HS-27A (cell line): ENCODE measurements at places on chromosomes 2 and 18.
A peak's percentile ranks its signal among the peaks of the same experiment; 100 is the strongest.

GRCh38 chr2:214543386-214543955, 132.6 kb downstream of the VWC2L start:
- DNase-seq, result peak; percentile 26

DNA sequence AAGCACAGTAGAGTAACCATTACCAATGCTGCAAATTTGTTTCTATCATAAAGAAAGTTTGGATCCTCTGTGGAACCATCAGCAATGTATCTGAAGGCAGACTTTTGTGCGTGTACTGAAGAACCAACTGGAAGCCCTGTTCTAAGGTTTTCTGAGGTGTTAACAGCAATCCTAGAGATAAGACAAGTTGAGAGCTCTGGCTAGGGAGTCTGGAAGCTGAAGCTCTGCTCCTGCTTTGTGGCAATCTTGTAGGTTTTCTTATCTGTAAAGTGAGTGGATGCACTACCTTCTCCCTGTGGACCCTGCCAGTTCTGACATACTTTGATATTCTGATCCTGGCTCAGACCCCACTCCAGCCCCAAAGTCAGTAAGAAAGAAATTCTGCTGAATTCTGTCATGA, 171.2 kb upstream of the SLC14A2 start:
- DNase-seq, result no peak

- no peak for DNase-seq
Measured at GRCh38 chr2:28510184-28510583, 14.3 kb downstream of the PLB1 start.

- peak; percentile 5 for DNase-seq
Measured at GRCh38 chr18:36899289-36899688, 70.4 kb downstream of the KIAA1328 start.

DNA sequence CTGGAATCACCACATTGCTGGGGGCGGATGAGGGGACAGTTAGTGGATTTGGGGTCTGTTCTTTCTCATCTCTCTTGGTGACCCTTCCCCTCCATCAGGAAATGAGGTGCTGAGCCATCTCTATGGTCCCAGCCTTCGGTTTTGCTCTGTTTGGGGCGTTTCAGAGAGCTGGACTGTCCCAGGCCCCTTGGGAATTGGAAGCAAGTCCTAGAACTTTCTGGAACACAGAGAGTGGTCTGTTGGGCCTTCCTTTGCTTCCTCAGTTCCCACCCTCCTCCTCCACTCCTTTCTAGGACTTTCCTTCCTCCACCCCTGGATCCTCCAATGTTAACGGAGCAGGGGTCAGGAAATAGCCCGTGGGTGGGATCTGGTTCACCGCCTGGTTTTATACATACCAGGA, 17.0 kb downstream of the RRM2 start:
- DNase-seq, result no peak

DNA sequence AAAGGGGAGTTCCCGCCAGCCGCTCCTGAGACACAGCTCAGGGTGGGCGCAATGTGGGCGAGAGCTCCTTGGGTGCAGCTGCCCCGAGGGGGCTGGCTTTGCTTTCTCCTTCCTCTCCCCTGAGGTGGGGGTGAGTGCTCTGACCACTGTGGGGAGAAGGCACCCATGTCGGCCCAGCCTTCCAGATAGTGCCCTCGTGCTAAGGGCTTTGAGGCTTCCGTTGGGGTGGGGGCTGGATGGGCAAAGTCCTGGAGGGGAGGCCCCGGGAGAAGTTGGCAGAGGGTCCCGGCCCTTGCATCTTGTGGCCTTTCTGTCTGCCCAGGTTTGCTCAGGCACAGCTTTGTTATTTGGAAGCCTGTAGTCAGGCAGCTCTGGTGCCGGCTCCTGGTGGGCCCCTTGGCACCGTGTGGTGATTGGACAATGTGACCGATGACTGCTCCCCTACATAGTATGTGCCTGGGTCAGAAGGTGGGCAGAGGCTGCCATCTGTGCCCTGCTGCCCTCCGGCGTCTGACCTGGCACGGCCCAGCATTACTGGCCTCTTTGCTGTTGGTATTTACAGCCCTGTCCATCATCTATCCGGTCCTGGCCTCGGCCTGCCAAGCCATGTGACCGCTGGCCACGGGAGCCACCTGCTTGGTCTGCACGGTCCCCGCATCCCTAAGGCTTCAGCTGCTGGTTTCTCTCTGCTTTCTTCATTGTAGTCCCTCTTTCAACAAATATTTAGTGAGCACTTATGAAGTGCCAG, 50.8 kb downstream of the TWIST2 start:
- no peak for DNase-seq

GRCh38 chr2:224271617-224272236, 130.2 kb downstream of the FAM124B start:
- no peak for DNase-seq

DNA sequence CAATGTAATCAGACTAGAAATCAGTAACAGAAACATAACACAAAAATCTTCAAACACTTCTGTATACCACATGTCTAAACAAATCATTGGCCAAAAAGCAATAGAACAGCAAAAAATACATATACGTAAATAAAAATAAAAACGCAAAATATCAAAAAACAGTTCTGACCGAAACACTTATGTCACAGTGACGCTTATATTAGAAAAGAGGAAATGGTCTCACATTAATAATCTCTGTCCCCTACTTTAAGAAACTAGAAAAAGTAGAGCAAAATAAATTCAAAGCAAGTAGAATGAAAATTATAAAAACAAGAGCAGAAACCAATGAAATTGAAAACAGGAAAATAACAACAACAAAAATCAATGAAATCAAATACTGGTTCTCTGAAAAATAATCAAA, 41.9 kb downstream of the TMEM131 start:
- DNase-seq, result no peak

GRCh38 chr2:129274038-129274415, 705.4 kb upstream of the RAB6C start:
- no peak for DNase-seq

DNA sequence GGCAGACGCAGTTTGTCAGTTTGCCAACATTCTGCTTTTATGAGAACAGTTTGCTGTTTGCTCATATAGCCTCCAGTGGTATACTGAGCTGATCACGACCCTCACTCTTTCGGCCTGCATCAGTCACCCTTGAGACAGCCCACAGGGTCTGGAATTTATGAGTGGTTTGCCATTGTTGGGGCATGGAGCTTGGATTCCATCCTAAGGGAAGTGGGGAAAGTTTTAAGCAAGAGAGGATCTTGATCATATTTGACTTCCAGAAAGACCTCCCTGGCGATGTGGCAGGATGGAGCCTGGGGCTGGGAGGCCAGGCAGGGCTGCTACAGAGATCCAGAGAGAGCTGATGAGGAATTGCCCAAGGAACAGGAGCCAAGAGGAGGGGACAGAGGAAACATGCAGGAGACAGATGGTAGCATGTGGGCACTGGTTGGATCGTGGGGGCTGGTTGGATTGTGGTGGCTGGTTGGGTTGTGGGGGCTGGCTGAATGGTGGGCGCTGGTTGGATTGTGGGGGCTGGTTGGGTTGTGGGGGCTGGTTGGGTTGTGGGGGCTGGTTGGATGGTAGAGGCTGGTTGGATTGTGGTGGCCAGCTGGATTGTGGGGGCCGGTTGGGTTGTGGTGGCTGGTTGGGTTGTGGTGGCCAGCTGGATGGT, 27.3 kb upstream of the GPR17 start:
- no peak for DNase-seq
